ENCODE measurements at places on chromosomes 7 and 10. TPM values are rescaled to one million over a fixed set of nuclear protein-coding genes. Genes with fewer than 3 reads are reported as not detected.

DNA sequence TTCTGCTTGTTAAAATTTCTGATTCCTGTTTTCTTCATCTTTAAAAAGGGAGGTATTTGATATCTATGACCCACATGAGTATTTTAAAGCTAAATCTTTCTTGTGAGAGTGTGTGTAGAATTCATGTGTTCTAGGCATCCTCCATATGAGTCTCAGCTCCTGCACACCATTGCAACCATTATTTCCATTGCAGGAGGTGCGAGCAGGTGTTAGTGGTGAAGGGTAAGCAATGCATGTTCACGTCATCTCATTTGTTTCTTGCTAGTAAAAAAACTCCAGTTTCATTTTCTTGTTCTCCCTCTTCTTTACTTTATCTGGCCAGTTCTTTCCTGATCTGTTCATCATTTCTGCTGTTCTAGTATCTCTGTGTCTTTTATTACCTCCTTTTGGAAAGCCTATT is 100.5 kb downstream of the ADRA2A start:
- DNase-seq = no peak

- DNase-seq = no peak
Observed at GRCh38 chr10:110170142-110170971, 37.0 kb upstream of the MXI1 start.

The PRLHR gene
- not detected for polyA plus RNA-seq

The PPP1R3C gene
- 27.5 TPM for polyA plus RNA-seq

- no peak for DNase-seq
Observed at GRCh38 chr10:83760142-83760541, 379.2 kb upstream of the GHITM start.

GRCh38 chr10:99389729-99390480 is 40.5 kb downstream of the GOT1 start:
- DNase-seq = no peak

DNA sequence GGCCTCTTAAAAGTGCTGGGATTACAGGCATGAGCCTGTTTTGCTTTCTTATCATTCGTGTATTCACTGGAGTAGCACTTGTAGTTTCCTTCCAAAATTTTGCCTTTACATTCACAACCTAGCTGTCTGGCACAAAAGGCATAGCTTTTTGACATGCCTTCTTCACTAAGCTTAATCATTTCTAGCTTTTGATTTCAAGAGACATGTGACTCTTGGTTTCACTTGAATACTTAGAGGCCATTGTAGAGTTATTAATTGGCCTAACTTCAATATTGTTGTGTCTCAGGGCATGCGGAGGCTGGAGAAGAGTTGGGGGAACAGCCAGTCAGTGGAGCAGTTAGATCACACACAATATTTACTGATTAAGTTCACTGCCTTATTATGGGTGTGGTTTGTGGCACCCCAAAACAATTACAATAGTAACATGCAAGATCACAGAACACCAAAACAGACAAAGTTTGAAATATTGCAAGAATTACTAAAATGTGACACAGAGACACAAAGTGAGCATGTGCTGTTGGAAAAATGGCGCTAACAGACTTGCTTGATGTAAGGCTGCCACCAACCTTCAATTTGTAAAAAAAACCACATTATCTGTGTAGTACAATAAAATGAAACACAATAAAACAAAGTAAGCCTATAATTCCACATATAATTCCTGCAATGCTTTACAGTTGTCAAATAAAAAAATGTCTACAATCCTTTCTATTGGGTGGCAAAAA is 43.1 kb downstream of the BRAF start:
- no peak for DNase-seq

DNA sequence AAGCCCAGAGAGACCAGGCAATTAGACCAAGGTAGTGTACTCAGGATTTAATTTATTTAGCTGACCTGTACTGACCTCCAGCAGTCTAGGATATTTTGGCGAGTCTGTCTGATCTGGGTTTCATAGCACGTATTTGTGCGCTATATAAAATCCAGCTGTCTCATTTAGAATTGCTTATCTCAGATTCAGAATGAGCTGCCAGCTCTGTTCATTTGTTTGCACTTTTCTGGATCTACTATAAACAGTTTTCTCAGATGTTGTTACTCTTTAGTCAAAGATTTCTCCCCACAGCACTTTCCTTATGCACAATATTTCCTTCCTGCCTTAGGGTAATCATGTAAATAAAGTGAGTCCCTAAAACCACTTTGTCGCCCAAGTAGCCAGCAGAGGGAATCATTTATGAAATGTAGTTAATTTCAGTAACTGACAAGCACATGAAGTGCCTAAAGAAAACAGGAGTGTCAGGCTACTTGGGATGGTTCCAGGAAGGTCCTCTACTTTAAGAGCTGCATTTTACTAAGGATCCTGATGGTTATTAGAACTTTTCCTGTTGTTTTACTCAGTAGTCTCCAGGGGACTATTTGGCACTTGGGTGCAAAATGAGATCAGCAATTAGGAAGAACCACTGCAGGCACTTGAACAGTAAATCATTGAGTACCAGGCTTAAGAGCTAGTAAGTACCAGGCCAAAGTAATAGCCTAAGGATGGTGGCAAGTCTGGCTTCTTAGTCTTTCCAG is 226.4 kb downstream of the TWIST1 start:
- DNase-seq = no peak

- no peak for DNase-seq
Observed at GRCh38 chr10:112336556-112337201, 37.2 kb upstream of the ACSL5 start.
